ENCODE measurements at places on chromosomes 12 and 14.

- no peak for DNase-seq
Observed at GRCh38 chr12:64569923-64570691, 40.2 kb upstream of the RASSF3 start.

GRCh38 chr12:202081-202731, 11.8 kb downstream of the SLC6A12 start:
- DNase-seq: no peak

- DNase-seq: no peak
Observed at GRCh38 chr14:54864526-54864925, 38.1 kb downstream of the GCH1 start.

DNA sequence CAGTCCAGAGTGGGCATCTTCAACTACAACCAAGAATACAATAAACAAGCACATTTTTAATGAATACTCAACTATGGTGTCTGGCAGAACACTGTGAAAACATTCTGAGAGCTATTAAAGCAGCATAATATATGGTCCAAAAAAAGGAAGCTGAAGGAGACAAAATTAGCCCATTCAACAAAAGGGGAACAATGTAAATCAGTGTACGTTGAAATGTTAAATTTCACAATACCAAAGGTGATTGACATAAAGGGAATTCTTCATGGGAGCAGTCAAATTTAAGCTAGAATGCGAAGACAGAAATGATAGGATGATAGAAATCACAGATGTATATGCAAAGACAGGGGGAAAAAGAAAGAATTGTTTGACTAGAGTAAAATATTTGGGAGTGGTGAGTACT, 41.3 kb upstream of the SYCP3 start:
- DNase-seq: no peak

GRCh38 chr12:45268672-45269411, 52.9 kb downstream of the ANO6 start:
- DNase-seq: no peak
